ENCODE measurements at places on chromosomes 16 and 17. TPM values are rescaled to one million over a fixed set of nuclear protein-coding genes. Genes with fewer than 3 reads are reported as not detected.

The PHKB gene
- 22.5 TPM for total RNA-seq

The SHBG gene
- not detected for total RNA-seq

The CPD gene
- 43.8 TPM for total RNA-seq

The FOXN1 gene
- total RNA-seq: not detected

The CNTNAP4 gene
- total RNA-seq: not detected

The C16orf92 gene
- total RNA-seq: not detected

The RANBP10 gene
- 12.4 TPM for total RNA-seq

The ST6GALNAC1 gene
- total RNA-seq: 1.3 TPM

The IGSF6 gene
- not detected for total RNA-seq

The SCARF1 gene
- 0.57 TPM for total RNA-seq

The HBA2 gene
- not detected for total RNA-seq

The WFDC1 gene
- not detected for total RNA-seq

The WNK4 gene
- total RNA-seq: 0.41 TPM

The KRT20 gene
- not detected for total RNA-seq

The ZG16 gene
- not detected for total RNA-seq

The MYL11 gene
- 0.86 TPM for total RNA-seq

The CAVIN1 gene
- 0.64 TPM for total RNA-seq

The GAS2L2 gene
- 0.07 TPM for total RNA-seq

The PRR29 gene
- total RNA-seq: 0.44 TPM

The PTGES3L gene
- 0.57 TPM for total RNA-seq

The MYO15A gene
- 0.40 TPM for total RNA-seq

The SLC13A2 gene
- not detected for total RNA-seq

The MMP25 gene
- total RNA-seq: 0.37 TPM

The ZPBP2 gene
- not detected for total RNA-seq

The RCVRN gene
- not detected for total RNA-seq

The HLF gene
- total RNA-seq: 0.86 TPM

The ZMYND15 gene
- 0.17 TPM for total RNA-seq

The TPSG1 gene
- total RNA-seq: not detected

The PLEKHG4 gene
- total RNA-seq: 14.3 TPM

The KRT14 gene
- total RNA-seq: not detected

The TMUB2 gene
- 22.9 TPM for total RNA-seq

The VWA3A gene
- not detected for total RNA-seq

The TRPV3 gene
- total RNA-seq: 0.72 TPM

The ASGR2 gene
- total RNA-seq: not detected

Data from activated naive CD4-positive, alpha-beta T cell treated with anti-CD3 and anti-CD28 coated beads for 36 hours (primary cell).